Esophagus squamous epithelium (tissue), 5 donors: ENCODE measurements at places on chromosomes 7 and 10. TPM values are rescaled to one million over a fixed set of nuclear protein-coding genes. Genes with fewer than 3 reads are reported as not detected.

DNA sequence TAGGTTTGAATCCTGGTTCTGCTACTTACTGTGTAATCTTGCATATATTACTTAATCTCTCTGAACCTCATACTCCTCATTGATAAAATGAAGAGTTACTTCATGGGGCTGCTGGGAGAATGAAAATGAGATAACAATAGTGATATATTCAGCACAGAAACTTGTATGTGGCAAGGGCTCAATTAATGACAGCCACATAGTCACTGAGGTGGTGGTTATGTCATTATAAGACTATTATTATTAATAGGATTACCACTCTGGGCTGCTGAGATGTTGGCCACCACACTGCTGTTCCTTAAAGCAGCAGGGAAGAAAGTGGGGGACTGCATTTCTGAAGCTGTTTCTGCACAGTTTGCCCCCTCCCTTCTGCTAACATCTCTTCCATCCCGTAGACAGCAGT is 100.4 kb upstream of the PDLIM1 start:
- no peak for DNase-seq
- H3K36me3 ChIP-seq = no peaks in the 10 kb centered on the region
- H3K4me1 ChIP-seq = peaks cover 35% of the 10 kb centered on the region
- peak overlapping the region; percentile 53 for H3K27ac ChIP-seq
- H3K27me3 ChIP-seq = no peaks in the 10 kb centered on the region

Gene SEPHS1
- 25.6 TPM for total RNA-seq

DNA sequence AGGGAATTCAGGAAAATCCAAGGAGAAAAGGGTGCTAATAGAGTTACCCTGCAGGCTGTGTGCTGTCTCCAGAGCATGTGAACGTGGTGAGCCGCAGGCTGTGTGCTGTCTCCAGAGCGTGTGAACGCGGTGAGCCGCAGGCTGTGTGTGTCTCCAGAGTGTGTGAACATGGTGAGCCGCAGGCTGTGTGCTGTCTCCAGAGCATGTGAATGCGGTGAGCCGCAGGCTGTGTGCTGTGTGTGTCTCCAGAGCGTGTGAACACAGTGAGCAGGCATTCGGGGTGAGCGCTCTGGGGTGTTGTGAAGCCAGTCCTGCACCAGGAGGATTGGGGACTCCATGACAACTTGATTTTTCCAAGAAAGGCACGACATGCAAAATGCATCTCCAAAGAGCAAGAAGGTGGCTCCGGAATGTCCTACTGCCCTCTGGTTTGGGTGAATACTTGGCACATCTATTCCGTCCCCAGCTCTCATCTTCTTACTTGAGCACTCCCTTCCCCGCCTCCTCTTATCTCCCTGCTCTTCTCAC is 407.9 kb upstream of the SHH start:
- H3K36me3 ChIP-seq = no peaks in the 10 kb centered on the region
- H3K4me3 ChIP-seq = no peak overlapping the region
- no peak for DNase-seq
- no peak overlapping the region for H3K27ac ChIP-seq
- H3K4me1 ChIP-seq = no peaks in the 10 kb centered on the region

Gene AKR1C1
- total RNA-seq = 166 TPM
